ENCODE measurements at places on chromosomes 3 and 15.
A peak's percentile ranks its signal among the peaks of the same experiment; 100 is the strongest.

DNA sequence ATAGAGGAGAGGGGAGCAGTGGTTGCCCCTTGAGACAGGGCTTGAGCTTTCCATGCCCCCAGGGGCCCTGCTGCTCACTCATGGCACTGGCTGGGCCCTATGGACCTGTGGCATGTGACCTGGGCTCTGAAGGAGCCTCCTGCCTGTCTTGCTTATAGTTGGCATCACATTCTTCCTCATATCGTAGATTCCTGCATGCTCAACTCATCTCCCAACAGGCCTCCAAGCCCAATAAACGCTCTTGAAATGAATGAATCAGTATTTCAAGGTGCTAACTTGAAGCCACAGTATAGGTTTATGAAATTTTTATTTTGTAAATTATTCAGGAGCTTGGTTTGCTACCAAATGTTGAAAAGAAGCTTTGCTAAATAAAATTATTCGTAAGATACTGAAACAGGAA, 93.3 kb upstream of the SLC7A14 start:
- DNase-seq, result no peak

- DNase-seq, result peak; percentile 14
Observed at GRCh38 chr3:152961323-152961722, 126.4 kb downstream of the P2RY1 start.

GRCh38 chr15:48304398-48304797, 26.8 kb upstream of the DUT start:
- peak; percentile 45 for DNase-seq

DNA sequence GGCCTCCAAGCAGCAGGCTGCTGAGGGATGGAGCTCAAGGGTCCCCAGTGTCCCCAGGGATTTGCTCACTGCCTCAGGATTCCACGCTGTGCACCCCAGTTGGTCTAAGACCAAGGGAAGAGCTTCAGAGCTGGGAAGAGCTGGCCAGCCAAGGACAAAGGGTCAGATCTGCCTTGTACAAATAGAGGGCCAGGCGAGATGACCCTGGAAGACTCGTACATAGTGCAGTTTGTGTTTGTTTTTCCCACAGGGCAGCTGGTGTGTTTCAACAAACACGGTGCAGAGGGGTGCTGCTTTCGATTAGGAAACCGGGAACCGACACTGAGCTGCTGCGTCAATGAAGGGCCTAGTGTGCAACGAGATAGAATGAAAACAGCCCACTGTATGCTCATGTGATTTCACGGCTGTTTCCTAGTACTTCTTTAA, 56.1 kb upstream of the TRPM1 start:
- DNase-seq, result no peak

DNA sequence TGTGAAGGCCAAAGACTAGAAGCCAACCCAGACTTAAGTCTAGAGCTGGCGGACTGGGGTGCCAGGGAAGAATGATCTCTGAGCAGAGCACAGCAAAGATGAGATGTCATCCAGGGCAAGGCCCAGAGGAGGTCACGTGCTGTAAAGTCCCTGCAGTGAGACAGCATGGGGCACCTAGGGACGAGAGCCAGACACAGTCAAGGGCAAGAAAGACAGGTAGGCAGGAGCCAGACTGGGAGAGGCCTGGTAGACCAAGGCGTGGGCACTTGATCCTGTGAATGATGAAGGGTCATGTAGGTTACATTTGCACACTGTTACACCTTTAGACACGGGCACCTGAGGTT, 379.7 kb upstream of the PROK2 start:
- no peak for DNase-seq

- DNase-seq, result no peak
Observed at GRCh38 chr3:99648101-99648500, 9.7 kb downstream of the COL8A1 start.

DNA sequence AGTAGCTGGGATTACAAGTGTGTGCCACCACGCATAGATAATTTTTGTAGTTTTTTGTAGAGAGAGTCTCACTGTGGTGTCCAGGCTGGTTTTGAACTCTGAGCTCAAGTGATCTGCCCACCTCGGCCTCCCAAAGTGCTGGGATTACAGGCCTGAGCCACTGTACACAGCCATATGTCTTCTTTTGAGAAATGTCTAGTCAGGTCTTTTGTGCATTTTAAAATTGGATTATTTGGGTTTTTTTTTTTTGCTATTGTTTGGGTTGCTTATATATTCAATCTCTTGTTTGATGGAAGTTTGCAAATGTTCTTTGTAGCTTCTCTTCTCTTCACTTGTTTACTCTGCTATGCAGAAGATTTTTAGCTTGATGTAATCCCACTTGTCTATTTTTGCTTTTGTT, 6.2 kb upstream of the ARPP19 start:
- DNase-seq, result no peak

DNA sequence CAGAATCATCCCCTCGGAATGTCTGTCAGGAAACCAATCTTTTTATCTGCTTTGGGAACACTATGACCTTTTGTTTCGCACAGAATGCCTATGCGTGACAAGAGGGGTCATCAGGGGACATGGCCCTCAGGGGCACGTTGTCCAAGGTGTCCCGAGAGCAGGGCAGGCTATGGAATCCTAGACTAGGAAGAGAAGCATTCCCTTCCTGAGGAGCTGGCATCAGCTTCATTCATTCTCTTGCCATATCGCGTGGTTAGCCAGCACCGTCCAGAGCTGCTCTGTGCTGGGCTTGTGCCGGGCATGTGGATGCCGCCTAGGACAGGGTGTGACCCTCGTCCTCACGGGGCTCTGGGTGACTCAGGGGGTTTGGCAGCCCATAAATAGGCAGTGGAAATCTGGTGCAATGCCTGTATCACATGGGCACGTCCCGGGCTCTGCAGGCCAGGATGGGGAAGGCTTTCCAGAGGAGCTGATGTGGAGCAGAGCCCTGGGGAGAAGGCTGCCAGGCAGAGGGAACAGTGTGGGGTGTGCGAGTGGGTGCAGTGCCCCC, 117.8 kb downstream of the TMEM266 start:
- no peak for DNase-seq

GRCh38 chr3:79497447-79498111, 270.2 kb downstream of the ROBO1 start:
- DNase-seq, result peak; percentile 51

DNA sequence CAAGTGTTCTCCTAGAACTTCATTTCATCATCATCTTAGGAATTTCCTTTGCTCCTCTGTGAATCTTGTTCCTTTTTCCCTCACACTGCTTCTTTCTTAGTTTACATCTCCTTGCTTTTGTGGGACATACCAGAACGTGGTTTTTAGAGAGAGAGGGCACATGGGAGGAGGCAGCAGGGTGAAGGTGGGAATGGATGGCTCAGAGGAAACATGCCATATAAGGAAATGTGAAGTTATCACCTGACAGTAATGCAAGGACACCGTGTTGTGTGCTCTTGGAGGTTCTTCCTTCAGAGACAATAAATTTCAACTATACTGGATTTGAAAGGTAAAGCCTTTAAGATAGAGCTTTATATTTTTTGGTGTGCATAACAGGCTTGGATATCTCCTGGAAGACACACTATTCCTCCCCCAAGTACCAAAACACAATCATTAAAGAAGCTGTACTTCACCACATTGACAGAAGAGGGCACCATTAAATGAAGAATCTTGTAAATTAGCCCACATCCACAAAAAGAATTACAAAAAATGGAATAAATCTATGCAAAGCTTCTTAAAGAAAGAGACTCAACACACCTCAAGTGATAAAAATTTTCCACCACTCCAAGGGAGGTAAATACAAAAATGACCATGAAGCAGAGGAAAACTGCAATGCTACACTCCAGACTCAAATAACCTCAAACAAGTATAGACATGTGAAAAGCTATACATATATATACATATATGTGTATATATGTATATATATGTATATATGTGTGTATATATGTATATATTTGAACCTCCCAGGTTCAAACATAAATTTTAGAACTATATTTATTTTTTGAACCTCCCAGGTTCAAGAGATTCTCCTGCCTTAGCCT, 26.1 kb downstream of the RPL39L start:
- DNase-seq, result no peak

- no peak for DNase-seq
Observed at GRCh38 chr3:1172644-1173043, 79.8 kb downstream of the CNTN6 start.

DNA sequence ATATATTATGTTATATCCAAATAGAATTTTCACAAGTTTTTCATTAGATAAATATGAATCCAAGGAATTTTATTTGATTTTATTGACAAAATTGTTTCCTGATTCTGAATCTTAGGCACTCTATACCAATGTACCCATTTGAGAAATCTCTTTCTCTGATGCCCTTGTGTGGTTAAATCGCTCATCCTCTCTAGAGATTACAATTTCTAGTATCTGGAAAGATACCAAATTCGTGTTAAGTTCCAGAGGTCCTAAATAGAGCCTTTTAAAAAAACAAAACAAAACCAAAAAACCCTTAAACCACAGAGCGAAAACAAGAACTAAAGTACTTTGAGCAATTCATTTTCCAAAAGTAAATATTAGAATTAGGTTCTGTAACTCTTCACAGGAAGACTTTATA, 20.0 kb downstream of the SATB1 start:
- no peak for DNase-seq

GRCh38 chr3:126995254-126995780, 12.4 kb downstream of the PLXNA1 start:
- no peak for DNase-seq

DNA sequence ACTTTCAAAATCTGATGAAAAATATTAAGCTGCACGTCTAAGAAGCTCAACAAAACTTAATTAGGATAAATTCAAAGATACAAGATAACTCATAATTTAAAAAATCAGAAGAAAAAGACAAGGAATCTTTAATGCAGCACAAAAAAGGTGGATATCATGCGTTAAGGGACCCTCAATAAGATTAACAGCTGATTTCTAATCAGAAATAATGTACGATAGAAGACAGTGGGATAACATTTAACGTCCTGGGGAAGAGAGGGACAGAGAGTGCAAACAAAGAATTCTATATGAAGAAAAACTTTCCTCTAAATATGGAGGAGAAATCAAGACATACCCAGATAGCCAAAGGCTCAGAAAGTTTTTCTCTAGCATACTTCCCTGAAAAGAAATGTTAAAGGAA, 519.5 kb downstream of the PYDC2 start:
- DNase-seq, result no peak

GRCh38 chr3:22373182-22373581, 622.2 kb upstream of the ZNF385D start:
- DNase-seq, result peak; percentile 9

- DNase-seq, result no peak
Observed at GRCh38 chr3:57832900-57833313, 76.8 kb downstream of the SLMAP start.

DNA sequence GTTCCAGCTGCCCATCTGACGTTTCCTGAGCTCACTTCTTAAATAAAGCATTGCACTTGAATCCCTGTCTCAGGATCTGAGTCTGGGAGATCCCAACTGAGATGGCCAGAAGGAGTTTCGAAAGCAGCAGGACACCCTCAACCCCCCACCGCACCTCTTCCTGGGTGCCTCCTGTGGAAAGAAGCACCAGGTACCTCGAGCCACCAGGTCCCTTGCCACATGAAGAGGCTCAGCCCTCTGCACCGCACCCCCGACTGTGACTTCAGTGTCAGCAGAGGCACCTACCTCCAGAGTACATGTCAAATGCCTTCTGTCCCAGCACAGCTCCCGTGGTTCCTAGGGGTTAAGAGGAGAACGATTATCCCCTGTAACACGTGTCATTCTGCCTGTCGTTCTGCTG, 26.7 kb downstream of the FAM3D start:
- no peak for DNase-seq

- no peak for DNase-seq
Observed at GRCh38 chr3:4795905-4796304, 183.3 kb upstream of the BHLHE40 start.

DNA sequence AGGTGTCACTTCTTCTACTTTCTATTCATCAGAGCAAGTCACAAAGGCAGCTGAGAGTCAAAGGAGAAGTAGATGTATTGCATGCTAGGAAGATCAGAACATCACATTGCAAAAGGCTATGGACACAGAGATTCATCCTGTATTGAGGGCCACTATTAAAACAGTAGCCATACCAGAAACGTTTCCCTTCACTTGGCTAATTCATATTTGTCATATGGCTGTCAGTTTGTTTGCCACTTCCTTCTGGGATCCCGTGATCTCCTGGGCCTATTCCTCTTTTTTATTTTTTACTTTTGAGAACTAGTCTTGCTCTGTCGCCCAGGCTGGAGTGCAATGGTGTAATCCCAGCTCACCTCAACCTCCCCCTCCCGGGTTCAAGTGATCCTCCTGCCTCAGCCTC, 184.0 kb upstream of the SATB1 start:
- DNase-seq, result no peak

DNA sequence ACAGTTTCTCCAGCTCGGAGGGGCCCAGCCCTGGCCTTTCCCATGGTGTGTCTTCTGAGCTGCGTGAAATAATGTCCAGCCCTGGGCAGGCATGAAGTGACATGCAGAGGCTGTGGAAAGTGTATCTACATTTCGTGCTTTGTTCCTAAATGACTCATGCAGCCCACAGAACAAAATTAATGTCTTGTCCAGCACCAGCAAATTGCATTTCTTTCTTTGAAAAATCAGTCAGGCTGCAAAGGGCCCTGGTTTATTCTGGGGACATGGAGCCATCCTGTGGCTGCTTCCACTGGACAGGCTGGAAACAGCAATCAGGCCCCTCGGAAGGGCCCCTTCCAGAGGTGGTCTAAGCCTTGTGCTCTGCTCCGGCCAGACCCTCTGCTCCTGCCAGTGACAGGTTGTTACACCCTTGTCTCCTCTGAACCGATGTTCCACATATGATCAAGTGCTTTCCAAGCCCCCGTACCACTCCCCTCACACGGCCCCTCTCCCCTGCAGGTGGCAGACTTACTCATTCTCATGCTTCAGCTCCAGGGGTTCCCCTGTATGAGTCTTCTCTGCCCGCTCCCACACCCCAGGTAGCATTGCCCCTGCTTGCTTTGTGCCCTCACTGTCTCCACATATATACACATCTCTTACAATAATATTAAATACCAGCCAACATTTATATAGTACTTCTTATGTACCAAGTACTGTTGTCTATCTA, 33.7 kb downstream of the CRYGS start:
- DNase-seq, result no peak

GRCh38 chr3:25531971-25532370, 103.9 kb downstream of the RARB start:
- DNase-seq, result no peak

GRCh38 chr3:138433892-138434275, 532 bp upstream of the ESYT3 start:
- DNase-seq, result no peak

GRCh38 chr3:32406486-32407408, 15.1 kb downstream of the CMTM7 start:
- DNase-seq, result no peak

- no peak for DNase-seq
Observed at GRCh38 chr3:34920806-34921205, 718.5 kb upstream of the ARPP21 start.

All from H7 (cell line).